Caudate nucleus (tissue), 63 donors: ENCODE measurements at places on chromosomes 1 and 21.

DNA sequence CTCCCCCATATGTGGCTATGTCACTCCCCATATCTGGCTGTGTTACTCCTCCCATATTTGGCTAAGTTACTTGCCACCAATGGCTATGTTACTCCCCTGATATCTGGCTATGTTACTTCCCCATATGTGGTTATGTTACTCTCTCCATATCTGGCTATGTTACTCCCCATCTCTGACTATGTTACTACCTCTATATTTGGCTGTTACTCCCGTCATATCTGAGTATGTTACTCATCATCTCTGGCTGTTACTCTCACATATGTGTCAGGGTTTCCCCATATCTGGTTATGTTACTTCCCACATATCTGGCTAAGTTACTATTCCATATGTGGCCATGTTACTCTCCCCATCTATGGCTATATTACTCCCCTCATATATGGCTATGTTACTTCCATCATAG, 50.3 kb upstream of the MAP10 start:
- DNase-seq: no peak

DNA sequence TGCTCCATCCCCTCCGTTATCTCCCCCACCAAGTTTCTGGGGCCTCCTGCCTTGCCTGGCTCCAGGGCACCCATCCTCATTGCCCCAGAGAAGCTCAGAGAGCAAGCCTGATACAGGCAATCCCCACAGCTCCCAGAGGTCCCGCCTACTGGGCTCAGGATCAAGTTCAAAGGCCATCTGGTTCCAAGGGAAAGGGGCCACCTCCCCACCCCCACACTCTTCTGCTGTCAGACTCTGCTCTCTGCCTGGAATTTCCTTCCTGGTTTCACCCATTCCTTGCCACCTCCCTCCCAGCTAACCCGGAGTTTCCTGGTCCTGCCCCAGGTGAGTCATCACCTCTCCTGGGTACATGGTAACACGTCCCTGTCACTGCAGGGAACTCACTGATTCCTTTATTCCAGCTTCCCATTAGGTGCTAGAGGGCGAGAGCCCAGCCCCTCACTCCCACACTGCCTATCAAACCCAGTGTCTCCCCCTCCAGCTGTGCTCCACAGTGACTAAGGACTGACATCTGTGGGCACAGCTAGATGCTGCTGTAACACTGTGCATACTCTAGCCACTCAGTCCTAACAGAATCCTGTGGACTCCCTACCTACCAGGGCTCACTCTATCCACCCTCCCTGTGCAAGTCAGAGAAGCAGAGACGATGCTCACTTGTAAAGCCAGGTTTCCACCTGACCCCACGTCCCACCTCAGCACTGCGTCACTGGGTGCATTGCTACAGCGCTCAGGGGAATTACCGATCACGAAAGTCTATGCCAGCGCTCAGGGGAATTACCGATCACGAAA, 21.8 kb downstream of the RSPH1 start:
- peak; percentile 79 for DNase-seq

- no peak for DNase-seq
Measured at GRCh38 chr1:107862064-107862463, 102.9 kb downstream of the VAV3 start.

- DNase-seq: no peak
Measured at GRCh38 chr21:31351960-31352359, 7.9 kb upstream of the TIAM1 start.

DNA sequence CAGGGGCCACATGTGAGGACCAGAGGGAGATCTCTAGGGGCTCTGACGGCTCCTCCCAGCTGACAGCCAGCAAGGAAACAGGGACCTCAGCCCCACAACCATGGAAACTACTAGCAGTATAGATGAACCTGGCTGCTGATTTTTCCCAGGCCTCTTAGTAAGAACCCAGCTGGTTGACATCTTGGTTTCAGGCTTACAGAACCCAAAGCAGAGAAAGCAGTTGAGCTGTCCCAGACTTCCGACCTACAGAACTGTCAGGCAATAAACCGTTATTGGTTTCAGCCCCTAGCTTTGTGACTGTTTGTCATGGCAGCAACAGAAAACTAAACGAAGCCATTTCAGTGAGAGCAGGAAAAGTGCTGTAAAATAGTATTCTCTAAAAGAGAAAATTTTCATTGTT, 36.4 kb downstream of the ETS2 start:
- DNase-seq: no peak

DNA sequence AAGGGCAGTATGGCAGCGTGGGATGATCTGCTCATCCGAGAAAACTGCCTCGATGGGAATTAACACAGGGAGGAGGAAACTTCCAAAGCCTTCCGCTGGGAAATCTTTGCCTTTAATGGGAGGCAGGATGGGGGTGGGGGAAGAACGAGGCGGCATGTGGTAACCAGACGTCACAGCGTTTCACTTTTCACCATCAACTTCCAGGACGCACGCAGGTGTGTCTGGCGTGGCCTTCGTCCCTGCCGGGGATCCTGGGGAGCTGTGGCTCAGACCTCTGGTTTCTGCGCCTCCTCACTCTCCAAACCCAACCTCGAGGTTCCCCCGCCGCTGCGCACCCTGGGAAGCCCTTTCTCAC, 282 bp downstream of the RSPH1 start:
- DNase-seq: no peak
